ENCODE measurements at places on chromosomes 1 and 21.

DNA sequence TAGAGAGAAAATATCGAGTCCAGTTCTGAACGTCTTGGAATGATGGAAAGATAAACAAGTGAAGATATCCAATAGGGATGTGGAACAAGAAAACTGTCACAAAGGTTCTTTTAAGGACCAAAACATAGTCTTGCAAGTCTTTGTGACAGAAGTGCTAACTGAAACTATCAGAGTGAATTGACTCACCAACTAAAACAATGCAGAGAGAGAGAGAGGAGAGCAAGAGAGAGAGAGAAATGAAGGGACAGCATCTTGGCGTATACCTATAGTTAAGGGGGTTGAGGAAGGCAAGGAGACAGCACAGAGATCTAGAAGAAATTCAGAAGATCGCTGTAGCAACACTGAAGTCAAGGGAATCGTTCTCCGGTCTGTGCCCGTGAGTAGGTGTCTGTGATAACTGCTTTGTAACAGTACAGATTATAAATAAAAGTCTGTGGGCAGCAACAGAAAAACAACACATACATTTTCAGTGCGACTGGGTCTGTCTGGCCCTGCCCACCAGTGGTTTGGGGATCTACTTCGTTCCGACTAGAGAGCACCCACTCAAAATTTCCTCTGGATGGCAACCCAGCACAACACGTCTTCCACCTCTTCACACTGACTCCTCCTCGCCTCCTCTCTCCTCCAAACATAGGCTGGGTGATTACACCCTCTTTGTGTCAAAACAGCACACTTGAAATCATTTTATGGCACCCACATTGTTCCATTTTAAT is 4.8 kb upstream of the COA6 start:
- DNase-seq: no peak

- DNase-seq: no peak
Measured at GRCh38 chr21:45071874-45072737, 2.3 kb upstream of the ADARB1 start.

DNA sequence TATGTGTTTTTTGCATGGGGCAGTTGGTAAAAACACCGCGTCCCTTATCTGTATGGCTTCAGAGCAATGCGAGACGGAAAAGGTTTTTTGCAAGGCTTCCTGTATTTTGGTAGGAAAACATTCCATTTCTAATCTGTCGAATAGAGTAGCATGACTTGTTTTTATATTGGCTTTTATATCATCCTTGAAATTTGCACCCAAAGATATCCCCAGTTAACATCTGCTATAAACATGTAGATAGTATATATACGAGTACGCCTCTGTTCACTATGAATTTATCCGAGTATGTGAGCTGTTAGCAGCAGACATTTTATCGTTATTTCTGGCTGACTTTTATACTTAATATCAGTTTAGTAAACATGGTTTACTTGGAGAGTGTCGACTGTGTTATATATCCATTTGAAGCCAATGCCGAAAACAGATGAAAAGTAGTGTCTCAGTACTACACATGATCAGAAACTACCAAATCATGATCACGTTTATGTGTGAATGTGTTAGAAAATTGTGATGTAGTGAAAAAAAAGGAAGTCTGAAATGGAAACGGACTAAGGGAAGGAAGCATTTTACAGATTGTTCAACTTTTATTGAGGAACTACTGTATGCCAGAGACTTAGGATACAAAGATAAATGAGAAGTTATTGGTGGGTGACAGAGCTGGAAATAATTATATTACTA is 1.0 kb downstream of the LEPR start:
- DNase-seq: no peak

DNA sequence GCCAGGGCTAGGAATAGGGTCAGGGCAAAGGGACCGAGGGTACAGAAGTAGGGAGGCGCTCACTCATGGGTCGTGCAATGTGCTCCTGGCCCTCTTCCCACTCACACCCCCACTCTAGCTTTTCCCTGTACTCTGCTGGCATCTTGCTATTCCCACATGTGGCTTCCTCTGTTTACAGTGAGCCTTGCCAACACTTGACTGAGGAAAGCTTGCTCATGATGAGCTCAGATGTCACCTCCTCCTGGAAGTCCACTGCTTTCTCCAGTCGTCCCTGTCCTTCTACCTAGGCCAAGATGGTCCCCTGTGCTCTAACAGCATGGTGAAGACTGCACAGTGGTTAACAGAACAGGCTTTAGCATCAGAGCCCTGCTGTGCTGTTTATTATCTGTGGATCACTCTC is 8.0 kb upstream of the RIMS3 start:
- no peak for DNase-seq

DNA sequence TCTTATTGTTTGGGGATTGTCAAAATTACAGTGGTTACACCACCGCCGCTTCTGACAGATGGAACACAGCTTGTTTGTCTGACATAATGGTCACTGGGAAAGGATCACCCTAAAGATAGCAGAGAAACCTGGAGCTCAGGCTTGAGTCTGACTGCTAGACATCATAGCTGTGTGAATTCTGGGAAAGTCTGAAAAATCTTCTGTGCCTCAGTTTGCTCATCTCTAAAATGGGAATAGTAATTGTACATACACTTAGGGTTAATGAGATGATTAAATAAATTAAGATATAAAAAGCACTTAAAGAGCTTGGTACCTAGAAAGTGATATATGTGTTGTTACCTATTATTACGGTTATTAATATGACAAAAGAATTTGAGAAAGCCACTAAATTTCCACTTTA is 39.7 kb upstream of the NRIP1 start:
- no peak for DNase-seq

DNA sequence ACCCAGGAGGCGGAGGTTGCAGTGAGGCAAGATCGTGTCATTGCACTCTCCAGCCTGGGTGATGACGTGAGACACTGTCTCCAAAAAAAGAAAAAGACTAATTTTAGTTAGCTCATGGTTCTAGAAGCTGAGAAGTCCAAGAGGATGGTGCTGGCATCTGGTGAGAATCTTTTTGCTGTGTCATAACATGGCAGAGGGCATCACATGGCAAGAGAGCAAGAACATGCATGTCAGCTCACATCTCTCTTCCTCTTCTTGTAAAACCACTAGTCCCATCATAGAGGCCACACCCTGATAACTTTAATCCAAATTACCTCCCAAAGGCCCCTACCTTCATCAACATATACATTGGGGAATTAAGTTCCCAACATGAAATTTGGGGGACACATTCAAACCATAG is 13.8 kb upstream of the CNN3 start:
- DNase-seq: no peak

Data from ACHN (cell line).